Fibroblast of mammary gland (primary cell): ENCODE measurements at places on chromosomes 4 and X.

GRCh38 chr4:74331252-74331651 is 23.0 kb downstream of the EPGN start:
- no peak for DNase-seq

GRCh38 chrX:1914606-1915365 is 299.9 kb downstream of the ASMT start:
- DNase-seq = no peak

- DNase-seq = no peak
Measured at GRCh38 chr4:138689187-138689586, 326.4 kb upstream of the NOCT start.

DNA sequence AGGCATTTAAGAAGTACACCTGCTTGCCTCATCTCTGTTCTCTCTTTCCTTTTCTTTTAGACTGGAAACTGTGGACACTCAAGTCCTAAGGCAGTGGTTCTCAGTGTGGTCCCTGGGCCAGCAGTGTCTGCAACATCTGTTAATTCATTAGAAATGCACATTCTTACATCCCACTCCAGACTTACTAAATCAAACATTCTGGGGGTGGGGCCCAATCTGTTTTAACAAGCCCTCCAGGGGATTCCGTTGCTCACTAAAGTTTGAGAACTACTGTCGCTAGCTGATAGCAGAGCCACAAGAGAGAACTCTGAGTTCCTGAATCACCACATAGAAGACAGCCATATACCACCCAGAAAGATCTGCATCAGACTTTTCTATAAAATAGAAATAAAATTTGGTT is 430.6 kb downstream of the BCOR start:
- DNase-seq = peak; percentile 25

GRCh38 chrX:24676403-24677024 is 17.2 kb upstream of the POLA1 start:
- DNase-seq = peak; percentile 5

GRCh38 chr4:146333187-146333894 is 119.0 kb downstream of the REELD1 start:
- DNase-seq = peak; percentile 92

DNA sequence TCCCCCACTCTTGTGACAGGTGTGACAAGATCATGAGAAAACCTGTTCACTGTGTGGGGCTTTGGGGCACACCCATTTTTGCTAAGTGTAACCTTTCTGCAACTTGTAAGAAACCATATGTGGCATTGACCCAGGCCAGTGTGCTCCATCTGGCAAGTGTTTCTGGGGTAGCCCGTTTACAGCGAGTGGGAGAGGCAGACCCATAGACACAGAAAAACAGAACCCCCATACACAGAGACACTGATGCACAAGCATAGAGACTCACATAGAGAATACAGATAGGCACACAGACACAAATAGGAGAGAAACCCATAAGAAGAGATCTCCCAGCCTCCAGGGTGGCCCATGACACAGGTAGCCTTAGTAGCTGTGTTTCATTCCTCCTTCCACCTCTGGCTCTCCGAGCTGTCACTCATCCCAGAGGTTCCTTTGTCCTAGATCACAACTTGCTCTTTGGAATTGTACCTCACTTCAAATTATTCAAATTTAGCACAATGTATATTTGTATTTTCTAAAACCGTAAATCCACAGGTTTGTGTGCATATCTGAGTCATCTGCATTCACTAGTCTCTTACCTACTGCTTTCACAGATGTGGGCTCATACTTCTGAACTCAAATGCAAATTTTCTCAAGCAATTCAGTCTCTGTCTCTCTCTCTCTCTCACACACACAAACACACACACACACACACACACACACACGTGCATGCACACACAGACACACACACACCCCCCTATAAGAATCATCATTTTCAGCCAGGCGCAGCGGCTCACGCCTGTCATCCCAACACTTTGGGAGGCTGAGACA is 114.4 kb downstream of the SH3KBP1 start:
- DNase-seq = peak; percentile 18

DNA sequence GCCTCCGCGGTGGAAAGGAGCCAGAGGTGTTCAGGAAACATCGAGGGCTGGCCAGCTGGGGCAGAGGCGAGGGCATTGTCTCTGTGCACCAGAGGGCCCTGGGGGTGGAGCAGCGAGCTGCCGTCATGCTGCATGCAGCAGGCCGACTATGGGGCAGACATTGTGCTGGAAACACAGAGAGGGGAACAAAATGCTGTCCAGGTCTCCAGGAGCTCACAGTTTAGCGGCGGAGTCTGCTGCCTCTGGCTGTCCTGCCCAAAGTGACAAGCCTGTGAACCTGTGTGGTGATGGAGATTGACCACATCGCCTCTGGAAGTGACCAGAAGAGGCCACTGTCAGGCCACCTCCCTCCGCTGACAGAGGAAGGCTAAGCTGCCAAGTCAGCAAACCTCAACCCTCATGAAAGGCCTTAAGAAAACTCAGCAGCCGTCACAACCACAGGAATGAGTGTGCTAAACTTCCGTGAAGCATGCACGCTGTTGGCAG is 20.1 kb upstream of the SASH3 start:
- DNase-seq = peak; percentile 84

DNA sequence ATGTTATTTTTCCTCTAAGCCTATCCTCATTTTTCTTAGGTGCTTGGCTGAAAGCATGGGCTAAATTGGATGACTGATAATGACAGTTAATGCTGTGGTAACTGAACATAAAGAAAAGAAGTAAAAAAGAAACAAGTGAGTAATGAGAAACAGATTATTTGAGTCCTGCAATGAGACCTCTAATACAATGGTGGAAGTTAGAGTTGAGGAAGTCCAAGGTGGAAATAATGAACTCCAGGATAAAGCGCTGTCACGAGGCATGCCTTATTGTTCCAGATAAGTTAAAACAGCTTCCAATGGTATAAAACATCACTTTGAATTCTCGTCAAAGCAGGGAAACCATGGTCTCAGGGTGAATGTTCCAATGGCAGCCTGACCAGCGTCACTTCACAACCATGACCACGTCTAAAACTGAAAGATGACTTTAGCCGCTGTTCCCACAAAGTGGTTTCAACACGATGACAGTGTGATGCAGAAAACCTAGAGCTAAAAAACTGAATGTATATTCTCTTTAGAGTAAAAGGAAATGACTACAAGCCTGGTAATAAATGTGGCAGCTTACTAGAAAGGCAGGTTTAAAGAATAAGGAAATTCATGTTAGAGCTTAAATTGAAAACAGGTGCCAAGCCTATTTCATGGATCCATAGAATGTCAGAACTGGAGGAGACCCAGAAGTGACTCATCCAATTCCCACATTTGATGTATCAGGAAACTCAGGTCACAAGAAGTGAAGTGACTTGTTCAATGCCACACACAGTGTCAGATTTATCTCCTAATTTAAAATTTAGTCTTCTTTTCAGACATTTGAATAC is 202.6 kb upstream of the GYPA start:
- DNase-seq = peak; percentile 76

- no peak for DNase-seq
Measured at GRCh38 chr4:184795214-184795844, 30.4 kb downstream of the ACSL1 start.

DNA sequence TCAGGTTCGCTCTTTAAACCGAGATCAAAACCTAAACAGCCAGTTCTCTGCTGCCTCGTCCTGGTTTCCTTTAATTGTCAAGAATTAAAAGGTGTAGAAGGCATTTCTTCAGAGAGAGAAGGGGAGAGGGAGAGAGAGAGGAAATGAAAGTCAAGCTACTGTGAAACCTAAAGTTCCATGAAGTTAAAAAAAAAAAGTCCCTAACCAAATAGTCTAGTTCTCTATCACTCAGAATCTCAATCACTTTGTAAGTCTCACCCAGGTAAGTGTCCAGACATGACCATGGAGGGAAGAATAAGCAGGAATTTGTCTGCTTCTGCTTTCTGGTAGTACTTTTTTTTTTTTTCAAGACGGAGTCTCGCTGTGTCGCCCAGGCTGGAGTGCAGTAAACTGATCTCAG is 18.8 kb upstream of the SMIM14 start:
- no peak for DNase-seq

DNA sequence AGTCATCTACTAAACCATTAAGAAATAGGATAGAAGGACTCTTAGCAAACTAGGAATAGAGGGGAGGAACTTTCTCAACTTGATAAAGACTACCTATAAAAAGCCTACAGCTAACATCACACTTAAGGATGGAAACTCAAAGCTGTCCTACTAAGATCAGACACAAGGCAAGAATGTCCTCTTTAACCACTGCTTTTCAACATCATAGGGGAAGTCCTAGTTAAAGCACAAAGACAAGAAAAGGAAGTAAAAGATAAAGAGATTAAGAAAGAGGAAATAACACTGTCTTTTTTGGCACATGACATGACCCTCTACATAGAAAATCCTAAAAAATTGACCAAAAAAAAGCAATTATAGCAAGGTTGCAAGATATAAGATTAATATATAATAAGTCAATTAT is 136.6 kb downstream of the FBXW7 start:
- no peak for DNase-seq

GRCh38 chr4:74109116-74109869 is 10.3 kb upstream of the CXCL2 start:
- peak; percentile 99 for DNase-seq

DNA sequence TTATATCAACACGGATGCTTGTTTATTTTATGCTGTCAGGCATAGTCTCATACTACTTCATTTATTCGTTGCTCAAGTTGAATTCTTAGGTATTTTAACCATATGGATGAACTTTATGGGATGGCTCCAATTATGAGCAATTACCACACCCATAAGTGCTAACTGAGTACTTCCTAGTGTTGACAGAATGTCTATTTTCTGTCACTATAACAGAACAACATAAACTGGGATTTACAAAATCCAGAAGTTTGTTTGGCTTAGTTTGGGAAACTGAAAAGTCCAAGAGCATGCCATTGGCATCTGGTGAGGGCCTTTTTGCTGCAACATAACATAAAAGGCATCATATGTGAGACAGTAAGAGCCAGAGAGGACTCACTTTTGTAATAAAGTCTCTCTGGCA is 21.0 kb downstream of the SULT1E1 start:
- DNase-seq = no peak

DNA sequence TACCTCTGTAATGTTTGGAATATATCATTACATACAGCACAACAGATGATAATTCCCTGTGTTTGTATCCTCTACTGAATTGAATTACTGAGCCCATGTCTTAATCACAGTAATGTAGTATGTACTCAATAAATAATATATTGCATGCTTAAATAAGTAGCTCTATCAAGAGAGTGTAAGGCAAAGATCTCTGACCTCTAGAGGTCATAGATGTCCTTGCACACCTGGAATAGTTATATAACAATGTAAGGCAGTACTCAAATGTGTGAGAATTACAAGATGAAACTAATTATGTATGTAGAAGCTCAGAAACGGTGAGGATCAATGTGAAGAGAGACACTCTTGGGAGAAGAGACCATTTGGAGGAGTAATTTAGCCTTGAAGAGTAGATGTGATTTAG is 14.3 kb upstream of the GCNA start:
- DNase-seq = no peak

DNA sequence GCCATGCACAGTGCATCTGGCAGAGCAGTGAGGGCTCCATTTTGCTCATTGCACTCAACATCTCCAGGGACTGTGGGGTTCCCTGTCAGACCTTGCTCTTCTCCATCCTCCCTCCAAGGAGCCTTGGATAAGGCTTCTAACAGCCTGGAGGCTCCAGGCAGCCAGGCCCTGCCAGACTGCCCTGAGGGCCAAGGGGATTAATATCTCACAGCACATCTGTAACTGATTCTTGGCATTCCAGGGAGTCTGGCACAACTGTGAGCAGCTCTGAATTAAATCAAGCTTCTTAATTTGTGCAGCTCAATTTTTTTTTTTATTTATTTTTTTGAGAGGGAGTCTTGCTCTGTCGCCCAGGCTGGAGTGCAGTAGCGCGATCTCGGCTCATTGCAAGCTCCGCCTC is 224.5 kb upstream of the PGRMC2 start:
- DNase-seq = no peak

DNA sequence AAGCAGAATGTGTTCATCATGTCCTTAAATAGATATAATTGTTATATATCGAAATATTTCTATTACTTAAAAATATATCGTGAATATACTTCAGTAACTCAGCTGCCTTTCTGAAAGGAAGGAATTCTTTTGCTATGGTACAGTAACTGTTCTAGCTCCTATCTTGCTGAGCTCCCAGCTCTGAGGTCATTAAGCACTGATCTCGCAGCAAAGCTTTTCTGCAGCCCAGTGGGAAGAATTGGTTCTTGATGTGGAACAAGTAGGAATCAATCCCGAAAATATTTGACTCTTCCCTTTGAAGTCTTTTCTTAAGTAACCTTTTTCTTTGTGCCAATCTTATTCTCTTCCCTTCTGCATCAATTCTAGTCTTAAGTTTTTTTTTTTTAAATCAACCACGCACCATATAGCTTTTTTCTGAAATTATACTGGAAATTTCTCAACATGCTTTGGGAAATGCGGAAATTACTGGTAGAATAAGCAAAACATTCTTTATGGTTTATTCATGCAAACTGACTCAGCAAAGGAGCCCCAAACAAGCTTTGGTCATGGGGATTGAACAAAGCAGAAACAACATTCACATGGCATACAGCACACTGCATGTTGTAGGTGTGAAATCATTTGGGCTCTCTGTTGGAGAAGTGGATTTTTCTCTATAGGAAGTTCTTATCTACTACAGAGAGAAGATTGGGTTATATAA is 428.9 kb upstream of the GNPDA2 start:
- peak; percentile 71 for DNase-seq

GRCh38 chr4:168183717-168184571 is 91.6 kb downstream of the ANXA10 start:
- peak; percentile 51 for DNase-seq

GRCh38 chr4:5461477-5461876 is 246.9 kb downstream of the EVC2 start:
- DNase-seq = no peak

DNA sequence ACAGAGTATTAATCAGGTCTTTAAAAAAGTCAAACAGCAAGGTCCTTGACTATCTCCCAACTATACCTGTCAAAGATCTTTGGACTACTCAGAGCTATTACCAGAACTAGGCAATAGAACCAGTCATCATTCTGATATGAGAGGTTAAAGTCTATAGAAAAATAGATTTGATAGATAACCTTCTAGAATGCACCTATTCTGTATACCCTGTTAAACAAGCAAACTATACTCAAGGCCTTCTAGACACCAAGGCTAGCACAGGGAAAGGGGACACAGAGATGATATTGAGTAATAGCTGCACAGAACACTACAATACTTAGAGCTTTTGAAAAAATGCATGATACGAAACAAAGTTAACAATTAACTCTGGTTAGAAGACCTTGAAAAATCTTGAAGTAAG is 149.5 kb downstream of the NR3C2 start:
- no peak for DNase-seq

DNA sequence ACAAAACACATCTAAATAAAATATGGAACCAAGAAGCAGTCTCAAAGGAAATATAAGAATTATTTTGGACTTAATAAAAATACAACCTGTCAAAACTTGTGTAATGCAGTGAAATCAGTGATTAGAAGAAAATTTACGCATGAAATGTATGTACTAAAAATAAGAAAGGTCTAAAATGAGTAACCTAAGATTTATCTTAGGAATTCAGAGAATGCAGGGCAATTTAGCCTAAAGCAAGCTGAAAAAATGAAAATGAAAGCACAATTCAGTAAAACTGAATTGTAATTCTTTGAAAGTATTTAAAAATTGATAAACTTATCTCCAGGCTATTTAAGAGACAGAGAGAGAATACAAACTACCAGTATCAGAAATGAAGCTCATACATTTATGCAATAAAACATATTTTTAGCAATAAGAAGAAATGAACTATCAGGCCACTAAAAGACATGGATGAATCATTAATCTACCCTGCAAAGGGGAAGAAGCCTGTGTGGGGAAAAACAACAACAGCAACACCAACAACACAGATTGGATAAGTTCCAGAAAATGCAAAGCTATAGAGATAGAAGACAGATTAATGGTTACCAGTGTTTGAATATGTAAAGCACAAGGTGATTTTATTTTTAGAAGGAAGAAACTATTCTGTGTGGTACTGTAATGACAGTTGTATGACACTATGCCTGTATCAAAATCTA is 442.0 kb upstream of the ADGRL3 start:
- DNase-seq = no peak
